Bronchial smooth muscle cell (primary cell): ENCODE measurements at places on chromosomes 6 and 20. TPM values are rescaled to one million over a fixed set of nuclear protein-coding genes. Genes with fewer than 3 reads are reported as not detected.

Gene ID4
- 6.7 and 14.2 TPM in 2 replicates for total RNA-seq

Gene CCN5
- total RNA-seq: 3.0 and 8.8 TPM in 2 replicates

Gene SMOC2
- not detected in 2 replicates for total RNA-seq

Gene RUNX2
- total RNA-seq: 0.52 and 1.3 TPM in 2 replicates

Gene KHDRBS2
- not detected in 2 replicates for total RNA-seq

Gene RBM24
- total RNA-seq: 0.16 and 1.4 TPM in 2 replicates
